ENCODE measurements at places on chromosomes 2 and 18.

DNA sequence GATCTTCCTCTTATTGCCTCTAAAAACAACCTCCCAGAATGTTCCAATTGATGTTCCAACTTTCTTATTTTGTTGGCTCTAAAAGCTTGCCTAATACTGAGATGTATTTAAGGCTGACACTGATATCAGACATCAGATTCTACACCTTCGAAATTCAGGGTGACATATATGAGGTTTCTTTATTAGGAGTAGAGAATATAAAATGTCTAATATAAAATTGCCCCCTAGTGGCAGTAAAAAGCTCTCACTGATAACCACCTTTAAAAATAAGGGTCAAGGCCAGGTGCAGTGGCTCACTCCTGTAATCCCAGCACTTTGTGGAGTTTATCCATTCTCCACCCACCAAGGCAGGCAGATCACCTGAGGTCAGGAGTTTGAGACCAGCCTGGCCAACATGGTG is 789.7 kb upstream of the SLC39A10 start:
- peak; percentile 27 for DNase-seq

GRCh38 chr18:37507239-37507638 is 58.4 kb downstream of the CELF4 start:
- DNase-seq = no peak

DNA sequence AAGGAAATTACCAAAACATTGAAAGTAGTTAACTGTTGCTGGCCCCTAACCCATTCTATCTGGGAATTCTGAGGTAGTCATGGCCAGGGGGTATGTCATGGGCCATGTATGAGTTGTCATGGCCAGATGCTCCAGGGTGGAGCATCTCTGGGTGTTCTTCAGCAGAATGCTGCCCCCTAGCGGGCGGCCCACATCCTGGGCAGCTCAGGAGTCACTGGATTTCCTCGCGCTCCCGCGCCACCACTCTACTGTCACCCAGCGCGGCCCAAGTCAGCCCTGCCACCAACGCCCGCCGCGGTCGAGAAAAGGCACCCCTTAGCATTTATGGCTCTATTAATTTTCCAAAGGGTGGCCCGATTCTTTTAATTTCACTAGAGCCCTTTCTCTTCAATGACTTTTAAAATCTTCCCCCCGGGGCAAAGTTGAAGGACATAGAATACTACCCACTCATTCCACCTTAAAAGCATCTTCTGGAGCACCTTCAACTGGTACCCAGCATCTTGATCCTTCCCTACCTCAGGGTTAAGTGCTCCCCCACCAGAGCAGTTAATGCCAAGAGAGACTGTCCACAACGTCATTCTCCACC is 41.6 kb downstream of the PKDCC start:
- peak; percentile 59 for DNase-seq

DNA sequence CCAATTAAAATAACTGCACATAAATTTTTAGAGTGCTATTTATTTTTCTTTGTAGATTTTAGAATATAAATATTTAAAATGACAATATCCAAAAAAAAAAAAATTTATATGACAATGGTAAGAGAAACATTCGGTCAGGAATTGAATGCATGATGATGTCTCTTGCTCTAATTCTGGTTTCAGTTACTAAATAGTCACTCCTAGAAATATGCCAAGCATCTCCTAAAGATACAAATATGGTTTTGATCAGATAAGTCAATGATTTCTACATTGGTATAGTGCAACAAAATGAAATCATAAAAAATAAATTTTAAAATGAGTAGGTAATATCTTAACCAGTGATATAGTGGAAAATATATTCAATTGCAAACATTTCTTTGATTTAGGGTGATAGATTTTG is 95.9 kb upstream of the ACKR3 start:
- DNase-seq = no peak

DNA sequence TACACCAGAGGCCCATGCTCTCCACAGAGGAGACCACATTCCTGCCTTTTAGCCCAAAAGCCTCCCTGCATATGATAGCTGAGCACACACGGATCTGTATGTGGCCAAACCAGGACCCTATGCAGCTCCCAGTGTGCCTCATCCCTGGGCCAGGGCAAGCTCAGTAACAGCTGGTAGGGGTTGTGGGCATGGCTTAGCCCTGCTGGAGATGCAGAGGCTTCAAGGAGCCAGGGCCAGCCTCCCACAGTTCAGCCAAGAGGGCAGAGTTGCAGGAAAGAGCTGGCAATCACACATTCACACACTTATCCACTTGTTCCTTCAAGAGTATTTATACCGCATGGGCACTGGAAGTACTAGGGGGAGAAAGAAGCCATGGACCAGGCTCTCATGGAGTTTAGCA is 1.6 kb upstream of the LIMS2 start:
- no peak for DNase-seq

DNA sequence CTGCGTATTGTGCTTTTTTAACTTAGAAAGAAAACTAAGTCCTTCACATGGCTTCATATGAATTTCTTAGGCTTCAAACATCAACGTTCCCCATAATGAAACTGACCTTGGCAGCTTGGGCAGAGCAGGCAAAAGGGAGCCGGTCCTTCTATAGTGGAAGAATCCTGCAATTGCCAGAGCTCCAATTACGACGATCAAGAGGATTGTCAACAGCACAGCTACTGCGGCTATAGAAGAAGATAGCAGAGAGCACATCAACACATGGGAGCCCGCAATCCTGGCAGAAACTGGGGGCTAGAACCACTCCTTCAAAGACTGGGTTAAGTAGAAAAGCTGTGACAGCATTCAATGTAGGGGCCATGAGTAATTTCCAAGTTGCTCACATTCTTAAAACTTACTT is 69.8 kb downstream of the DHRS9 start:
- no peak for DNase-seq

- DNase-seq = no peak
Observed at GRCh38 chr2:170339750-170340692, 162.1 kb downstream of the MYO3B start.

GRCh38 chr2:127715778-127716449 is 14.6 kb downstream of the SFT2D3 start:
- no peak for DNase-seq

DNA sequence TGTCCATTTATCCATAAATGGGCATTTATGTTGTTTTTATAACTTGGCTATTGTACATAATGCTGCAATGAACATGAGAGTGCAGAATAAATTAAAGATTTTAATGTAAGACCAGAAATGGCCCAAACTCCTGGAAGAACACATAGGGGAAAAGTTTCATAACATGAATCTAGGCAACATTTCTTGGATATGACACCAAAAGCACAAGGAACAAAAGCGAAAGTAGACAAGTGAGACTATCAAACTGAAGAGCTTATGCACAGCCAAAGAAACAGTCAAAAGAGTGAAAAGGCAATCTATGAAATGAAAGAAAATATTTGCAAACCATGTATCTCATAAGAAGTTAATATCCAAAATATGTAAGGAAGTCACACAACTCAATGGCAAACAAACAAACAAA is 5.8 kb downstream of the IL36A start:
- DNase-seq = no peak

GRCh38 chr2:3376821-3377220 is 797 bp downstream of the EIPR1 start:
- DNase-seq = no peak

DNA sequence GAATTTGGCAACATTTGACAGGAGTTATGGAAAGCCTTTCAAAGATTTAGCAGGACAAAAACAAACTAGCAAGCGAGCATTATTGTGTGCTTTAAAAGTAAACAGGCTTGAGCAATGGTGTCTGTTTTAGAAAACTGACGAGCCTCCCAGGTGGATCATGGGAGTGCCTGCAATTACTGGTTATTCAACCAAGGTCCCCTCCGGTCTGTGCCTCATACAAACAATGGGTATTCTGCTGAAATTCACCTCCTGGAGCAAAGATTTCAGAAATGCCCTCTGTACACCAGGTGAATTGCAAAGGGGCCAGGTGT is 22.4 kb downstream of the RTP5 start:
- no peak for DNase-seq

DNA sequence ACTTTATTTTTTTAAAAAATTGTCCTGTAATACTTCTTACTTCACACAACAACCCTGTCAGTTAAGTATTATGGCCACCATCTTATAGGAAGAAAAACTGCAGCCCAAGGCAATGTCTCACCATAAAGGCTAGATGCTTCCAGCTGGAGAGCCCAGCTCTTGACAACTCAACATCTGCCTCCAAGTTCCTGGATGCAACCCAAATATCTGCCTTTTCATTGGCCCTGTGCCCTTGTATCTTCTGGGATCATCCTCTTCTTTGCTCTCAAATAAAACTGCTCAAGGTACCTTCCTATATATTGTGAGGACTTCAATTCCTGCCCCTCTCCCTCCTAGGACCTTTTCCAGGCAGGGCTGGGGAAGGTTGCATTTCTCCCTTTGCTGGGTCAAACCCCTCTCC is 69.5 kb downstream of the BIN1 start:
- DNase-seq = no peak

GRCh38 chr2:118241128-118241527 is 152.9 kb downstream of the INSIG2 start:
- DNase-seq = no peak

DNA sequence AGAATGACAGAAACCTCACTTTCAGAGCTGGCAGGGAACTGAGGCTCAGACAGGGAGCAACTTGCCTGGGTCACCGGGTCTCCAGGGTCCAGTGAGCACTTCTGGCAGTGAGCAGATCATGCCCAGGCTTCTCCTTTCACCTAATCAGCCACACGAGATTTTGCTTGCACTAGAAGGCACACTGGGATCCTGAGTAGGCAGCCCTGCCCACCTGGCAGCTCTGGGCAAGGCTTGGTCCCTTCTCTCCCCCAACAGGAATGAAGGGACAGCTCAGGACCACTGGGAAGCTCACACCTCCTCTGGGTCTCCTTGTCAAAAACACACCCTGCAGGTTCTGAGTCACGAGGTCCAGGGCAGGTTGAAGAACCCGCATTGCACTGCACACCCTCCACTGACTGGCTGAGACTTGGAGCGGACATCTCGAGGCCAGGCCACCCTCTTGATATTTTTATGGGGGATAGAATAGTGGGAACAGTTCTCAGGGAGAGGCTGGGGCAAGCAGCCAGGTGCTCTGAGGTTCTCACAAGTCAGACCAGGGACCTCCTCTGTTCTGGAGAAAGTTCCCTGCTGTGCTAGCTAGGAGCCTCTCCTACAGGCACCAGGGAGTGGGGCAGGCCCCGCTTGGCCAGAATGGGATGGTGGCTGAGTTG is 5.7 kb downstream of the MAL start:
- no peak for DNase-seq

GRCh38 chr2:73070643-73071359 is 711 bp downstream of the SFXN5 start:
- DNase-seq = peak; percentile 20

GRCh38 chr2:30260941-30261340 is 29.6 kb downstream of the LBH start:
- no peak for DNase-seq

- DNase-seq = peak; percentile 47
Observed at GRCh38 chr2:220855296-220855695, 716.8 kb downstream of the EPHA4 start.

GRCh38 chr2:26820932-26821331 is 27.0 kb upstream of the DPYSL5 start:
- DNase-seq = no peak

- DNase-seq = no peak
Observed at GRCh38 chr18:63213331-63213900, 106.2 kb downstream of the BCL2 start.

DNA sequence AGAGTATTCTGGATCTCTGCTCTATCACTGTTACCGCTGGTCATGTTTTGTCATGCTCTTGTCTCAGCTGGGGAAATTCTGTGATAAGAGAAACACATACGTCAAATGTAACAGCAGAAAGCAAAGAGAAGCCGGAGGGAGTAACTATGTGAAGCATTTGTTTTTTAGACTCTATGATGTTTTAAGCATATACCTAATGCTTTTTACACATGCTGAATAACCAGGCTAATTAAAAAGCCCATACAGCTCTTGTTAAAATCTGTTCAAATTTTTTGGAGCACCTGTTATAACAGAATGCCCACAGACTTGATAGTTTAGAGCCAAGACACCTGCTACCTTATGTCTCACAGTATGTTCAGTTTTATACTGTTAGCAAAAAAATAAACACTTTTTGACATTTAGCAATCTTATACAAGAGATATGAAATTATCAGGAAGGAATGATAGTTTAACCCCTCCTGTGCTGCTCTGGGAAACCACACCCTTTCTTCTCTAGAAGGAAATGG is 92.3 kb upstream of the TANK start:
- no peak for DNase-seq

- no peak for DNase-seq
Observed at GRCh38 chr2:1328684-1329083, 84.6 kb upstream of the TPO start.

- DNase-seq = peak; percentile 50
Observed at GRCh38 chr2:236541008-236541562, 28.5 kb upstream of the ACKR3 start.

DNA sequence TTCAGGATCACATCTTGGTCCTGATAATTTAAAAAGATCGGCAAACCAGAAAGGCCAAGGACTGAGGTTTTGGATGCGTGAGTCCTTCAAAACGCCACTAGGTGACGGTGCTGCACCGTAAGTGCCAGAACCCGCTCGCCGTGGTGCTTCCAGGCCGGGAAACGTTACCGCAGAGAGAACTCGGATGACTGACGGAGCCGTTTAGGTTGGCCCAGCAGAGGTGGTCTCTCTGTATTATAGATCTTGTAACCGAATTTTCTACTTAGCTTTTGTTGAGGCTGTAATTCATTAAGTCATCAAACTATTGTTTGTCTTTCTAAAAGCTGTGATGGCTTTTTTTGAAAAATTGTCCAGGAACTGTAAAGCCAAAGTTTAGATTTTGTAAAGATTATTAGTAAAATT is 39.8 kb upstream of the ADCYAP1 start:
- DNase-seq = peak; percentile 78

DNA sequence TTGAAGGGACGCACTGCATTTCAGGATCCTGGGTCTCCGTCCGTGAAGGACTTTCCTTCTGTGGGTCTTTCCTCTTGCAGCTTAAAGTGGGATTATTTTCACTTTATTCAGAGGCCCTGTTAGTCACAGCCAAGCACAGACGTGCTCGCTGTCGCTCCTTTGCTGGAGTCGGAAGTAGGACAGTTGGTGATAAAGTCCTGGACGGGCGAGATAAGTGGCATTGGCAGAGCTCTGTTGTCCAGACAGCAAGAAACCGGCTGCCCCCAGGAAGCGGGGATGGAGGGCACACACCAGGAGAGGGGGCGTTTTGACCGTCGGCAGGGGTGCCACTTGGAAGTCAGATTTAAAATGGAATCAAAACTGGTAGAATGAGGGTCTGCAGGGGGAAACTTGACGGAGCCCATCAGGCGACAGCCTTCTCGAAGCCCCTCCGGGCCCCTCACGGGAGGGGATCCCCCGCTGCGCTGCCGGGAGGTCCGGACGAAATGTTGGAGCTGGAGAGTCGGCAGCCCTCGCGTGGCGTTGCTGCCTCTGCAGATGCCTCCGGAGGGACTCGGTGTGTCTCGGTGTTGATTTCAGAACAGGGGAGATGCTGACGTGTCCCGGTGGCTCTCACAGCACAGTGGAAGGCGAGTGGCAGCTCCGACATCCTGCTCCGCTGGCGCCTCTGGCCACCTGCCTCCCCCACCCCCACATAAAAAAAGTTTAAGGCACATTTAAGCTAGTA is 124.2 kb downstream of the NFATC1 start:
- DNase-seq = no peak

- no peak for DNase-seq
Observed at GRCh38 chr18:23998820-23999219, 15.7 kb upstream of the TTC39C start.

GRCh38 chr2:203732092-203732952 is 25.9 kb downstream of the CD28 start:
- DNase-seq = no peak

All from astrocyte of the spinal cord (primary cell).